Pancreas (tissue), 10 donors: ENCODE measurements at places on chromosomes 3 and 15.
A peak's percentile ranks its signal among the peaks of the same experiment; 100 is the strongest.

GRCh38 chr15:88388686-88389085 lies 78.5 kb downstream of the MRPL46 start:
- peak; percentile 24 for DNase-seq

DNA sequence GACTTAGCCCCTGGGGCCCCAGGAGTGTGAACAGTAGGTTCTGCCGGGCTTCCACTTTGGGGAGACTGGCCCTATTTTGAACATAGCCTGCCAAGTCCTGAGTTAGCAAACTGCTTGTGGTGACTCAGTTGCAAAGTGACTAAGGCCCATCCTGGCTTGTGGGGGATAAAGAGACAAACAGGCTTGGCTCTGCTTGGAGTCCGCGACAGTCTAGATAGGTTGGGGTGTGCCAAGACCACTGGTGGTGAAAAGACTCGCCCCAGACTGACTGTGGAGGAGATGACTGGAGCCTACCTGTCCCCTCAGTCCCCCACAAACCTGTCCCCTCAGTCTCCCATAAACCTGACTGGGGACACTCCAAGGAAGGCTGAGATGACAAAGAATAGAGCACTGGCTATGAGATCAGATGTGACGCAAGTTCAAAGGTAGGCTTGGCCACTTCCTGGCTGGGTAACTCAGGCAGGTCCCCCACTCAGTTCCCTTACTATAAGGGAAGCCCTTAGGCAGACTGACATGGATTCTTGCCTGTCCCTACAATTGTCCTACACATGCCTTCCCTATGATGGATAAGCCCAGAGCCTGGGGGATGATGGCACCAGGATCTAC lies 4.3 kb downstream of the DNASE1L3 start:
- no peak for DNase-seq

DNA sequence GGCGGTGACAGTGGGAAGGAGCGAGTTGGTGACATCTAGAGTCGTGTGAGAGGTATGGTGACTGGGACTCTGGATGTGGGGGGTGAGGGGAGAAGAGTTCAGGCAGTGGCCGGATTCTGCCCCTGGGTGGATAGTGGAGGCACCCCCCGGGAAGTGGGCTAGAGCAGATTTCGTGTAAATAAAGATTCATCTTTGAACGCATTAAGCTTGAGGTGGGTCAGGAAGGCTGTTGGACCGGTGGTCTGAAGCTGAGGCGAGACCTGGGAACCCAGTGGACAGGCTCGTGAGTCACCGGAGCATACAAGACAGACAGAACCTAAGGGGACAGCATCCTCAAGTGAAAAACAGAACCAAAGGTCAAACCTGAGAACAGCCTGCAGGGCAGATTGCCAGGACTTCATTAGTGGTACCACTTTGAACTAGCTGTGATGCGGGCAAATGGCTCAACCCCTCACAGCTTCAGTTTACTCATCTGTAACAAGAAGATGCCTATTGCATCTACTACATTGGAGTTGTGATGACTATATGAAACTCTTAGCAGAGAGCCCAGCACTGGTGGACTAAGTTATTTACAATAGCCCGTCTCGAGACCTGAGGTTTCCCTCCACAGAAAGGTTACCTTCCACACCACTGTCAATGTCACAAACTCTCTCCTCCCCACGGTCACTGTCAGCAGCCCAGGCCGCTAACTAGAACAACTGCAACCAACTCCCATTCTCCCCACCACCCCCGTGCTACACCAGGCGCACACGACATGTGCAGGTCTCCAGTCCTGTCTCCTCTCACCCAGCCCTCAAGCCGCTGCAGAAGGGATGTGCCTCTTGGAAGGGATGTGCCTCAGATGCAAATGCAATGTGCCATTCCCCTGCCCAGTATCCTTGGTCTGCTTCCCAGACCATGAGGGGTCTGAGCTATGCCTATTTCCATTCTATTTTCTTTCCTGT lies 901 bp upstream of the CLN6 start:
- DNase-seq = no peak

GRCh38 chr3:111210866-111211564 lies 139.4 kb downstream of the NECTIN3 start:
- DNase-seq = no peak

- no peak for DNase-seq
Measured at GRCh38 chr15:68933001-68933400, 2.7 kb downstream of the SPESP1 start.

- no peak for DNase-seq
Measured at GRCh38 chr3:20225769-20226168, 39.8 kb upstream of the SGO1 start.

DNA sequence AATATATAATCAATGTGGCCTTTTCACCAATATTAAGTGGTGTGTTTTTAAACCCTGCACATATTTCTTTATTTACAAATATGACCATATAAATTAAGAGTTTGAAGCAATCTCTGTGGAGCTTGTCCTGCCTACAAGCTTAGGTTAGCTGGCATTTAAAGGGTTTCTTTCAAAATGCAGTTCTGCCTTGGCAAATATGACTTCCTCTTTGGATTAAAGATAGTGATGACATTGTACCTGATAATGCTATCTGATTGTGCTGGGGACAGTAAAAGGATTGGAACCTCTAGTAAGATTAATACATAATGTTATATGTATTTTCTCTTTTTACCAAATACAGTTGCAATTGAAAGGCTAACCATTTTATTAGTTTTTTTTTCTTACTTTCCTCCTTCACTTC lies 249.1 kb downstream of the OTOL1 start:
- no peak for DNase-seq

GRCh38 chr15:76582550-76582949 lies 246.0 kb downstream of the ISL2 start:
- no peak for DNase-seq

GRCh38 chr15:90309020-90309419 lies 43.1 kb upstream of the ZNF774 start:
- DNase-seq = no peak

DNA sequence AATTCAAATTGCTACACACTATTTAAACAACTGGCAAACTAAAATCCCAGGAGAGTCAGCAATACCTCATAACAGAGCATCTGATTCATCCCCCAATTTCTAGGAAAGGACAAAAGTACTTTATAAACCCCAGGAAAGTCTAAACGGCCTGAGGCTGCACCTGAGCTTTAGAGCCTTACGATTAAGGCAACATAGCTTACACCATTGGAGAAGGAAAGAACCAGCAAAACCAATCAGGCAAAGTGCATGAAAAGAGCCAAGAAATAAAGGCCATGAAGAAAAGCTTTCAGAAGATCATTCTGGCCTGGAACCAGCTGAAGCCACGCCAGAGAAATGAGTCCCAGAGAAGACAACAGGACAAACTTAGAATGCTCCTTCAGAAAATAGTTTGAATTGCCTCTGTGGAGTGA lies 48.1 kb downstream of the PTPN9 start:
- DNase-seq = no peak

- no peak for DNase-seq
Measured at GRCh38 chr3:62939707-62940106, 64.5 kb upstream of the CADPS start.

DNA sequence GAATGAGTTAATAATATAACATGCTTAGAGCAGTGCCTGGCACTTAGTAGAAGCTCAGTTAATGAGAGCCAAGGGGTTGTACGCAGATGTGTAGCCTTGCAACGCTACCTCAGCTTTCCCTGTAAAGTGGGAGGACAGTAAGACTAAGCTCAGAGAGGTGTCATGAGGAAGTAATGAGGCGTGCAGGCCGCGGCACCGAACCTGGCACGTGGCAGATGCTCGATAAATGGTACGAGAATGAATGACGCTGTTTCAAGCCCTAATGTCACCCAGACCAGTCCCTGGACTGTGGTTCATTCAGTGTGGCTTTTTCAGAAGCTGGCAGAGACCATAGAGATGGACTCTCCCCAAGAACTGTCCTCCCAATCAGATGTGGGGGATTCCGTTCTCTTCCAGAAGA lies 21.2 kb downstream of the GRIP2 start:
- no peak for DNase-seq

GRCh38 chr3:108437439-108437838 lies 73.0 kb downstream of the MYH15 start:
- no peak for DNase-seq
